Frontal cortex (tissue), 4 donors: ENCODE measurements at places on chromosomes 3 and 15. TPM values are rescaled to one million over a fixed set of nuclear protein-coding genes. Genes with fewer than 3 reads are reported as not detected.

The TRPC1 gene
- 161 TPM for total RNA-seq

The OR5K2 gene
- not detected for total RNA-seq

DNA sequence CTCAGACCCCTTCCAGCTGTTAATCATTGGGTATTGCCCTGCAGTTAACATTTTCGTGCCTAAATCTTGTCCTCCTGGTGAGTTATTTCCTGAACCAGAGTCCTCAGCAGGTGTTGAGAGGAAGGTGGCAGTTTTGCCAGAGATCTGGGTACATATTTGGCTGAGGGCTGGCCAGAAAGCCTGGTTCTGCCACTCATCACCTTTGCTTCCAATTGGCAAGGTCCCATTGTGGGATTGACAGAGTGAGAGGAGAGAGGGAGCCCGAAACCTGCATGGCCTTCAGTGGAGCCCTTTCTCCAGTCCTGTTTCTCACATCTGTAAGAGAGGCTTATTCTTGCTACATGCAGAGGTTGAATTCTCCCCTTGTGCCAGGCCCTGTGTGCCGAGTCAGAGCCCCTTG lies 8.9 kb upstream of the TKT start:
- no peak for DNase-seq

DNA sequence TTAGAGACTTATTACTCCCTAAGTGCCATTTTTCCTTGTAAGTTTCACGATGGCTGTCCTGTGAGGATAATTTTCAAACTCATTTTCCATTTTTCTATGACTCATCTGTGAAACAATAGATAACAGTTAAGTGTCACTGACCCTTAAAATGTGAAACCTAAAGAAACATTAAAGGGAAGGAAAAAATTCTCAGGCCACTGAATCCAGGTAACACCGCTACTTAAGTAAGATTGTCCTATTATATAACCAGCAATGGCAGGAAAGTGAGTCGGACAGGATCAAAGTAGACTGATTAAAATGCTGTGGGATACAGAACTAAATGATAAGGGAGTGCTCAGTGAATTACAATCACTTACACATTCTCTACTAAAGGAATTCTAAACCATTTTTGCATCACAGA lies 12.4 kb downstream of the PLD1 start:
- DNase-seq: no peak

DNA sequence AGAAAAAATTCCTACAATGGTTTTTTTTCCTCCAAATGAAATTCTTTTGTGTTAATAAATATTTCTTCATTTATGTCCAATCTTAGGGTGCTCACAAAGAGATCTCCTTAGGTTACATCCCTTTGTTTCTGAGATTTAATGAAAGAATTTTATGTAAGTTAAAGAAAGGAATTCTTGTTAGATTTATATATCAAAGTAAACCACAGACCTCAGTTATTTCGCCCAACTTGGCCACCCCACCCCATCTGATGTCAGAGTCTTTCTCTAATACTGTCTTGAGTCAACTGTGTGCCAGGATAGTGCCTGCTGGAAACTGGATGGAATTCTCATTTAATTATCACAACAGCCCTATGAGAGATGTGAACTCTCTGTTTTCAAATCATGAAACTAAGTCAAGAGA lies 259.9 kb downstream of the OPA1 start:
- DNase-seq: no peak
